NCI-H1105 (cell line): ENCODE measurements at places on chromosomes 5 and 9.
A peak's percentile ranks its signal among the peaks of the same experiment; 100 is the strongest.

DNA sequence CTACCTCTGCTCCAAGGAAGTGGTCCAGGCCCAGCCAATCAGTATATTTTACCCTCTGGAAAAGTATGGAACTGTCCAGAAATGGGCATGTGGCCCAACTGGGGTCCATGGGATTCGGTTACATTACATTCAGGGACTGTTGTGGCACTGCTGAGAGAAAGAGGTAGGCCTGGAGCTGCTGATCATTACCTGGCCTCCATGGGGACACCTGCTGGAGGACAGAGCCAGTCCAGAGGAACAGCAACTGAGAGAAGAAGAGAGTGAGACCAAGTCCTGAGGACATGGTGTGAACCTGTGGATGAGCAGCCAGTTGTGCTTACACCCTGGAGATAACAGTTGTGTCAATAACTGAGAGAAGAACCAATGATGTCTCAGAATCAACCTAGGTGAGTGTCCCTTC, 48.2 kb downstream of the HMHB1 start:
- no peak for DNase-seq

GRCh38 chr9:22307013-22307711, 139.5 kb upstream of the DMRTA1 start:
- DNase-seq: peak; percentile 39

GRCh38 chr5:102975457-102976182, 144.3 kb downstream of the GIN1 start:
- no peak for DNase-seq

- DNase-seq: no peak
Observed at GRCh38 chr5:168291964-168292785, 730 bp downstream of the WWC1 start.

DNA sequence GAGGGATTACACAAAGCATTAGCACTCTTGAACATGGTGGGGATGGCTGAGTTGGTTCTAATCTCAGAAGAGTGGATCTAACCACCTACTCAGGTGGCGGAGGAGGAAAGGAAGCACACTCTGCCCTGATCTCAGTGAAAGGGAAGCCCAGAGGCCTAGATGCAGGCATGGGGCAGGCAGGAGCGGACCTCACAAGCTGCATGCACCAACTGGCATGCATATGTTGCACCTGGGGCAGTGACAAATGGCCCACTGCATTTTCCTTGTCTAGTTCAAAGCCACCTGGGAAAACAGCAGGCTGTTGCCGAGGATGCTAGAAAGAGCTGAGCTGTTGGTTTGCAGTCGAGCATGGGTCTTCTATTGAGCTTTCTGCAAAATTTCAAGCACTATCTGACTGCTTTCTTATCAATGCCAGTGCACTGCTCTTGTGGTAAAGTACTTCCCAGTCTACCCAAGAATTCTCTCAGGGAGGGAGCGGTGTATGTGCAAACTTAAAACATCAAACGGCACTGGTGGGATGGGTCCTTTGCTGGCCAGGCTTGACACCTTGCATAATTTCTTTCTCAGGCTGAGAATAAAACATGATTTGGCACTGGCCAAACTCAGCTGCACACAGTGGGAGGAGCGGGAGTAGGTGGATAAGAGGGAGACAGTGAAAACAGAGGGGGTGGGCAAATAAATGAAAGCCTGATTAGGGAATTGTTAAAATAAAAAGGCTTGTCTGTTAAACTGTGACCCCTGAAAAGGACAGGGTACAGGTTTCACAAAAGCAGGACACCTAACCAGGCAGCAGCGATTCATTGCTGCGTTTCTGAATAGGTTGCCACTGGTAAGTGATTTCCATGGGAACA, 108.9 kb downstream of the MARCHF3 start:
- DNase-seq: no peak

DNA sequence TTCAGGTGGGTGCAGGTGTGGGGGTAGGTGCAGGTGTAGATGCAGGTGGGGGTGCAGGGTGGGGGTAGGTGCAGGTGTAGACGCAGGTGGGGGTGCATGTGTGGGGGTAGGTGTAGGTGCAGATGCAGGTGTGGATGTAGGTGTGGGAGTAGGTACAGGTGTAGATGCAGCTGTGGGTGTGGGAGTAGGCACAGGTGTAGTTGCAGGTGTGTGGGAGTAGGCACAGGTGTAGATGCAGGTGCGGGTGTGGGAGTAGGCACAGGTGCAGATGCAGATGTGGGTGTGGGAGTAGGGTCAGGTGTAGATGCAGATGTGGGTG, 94.6 kb downstream of the PHF2 start:
- DNase-seq: no peak

GRCh38 chr5:111563031-111563822, 50.9 kb upstream of the STARD4 start:
- no peak for DNase-seq

GRCh38 chr9:121275781-121276658, 8.1 kb downstream of the GSN start:
- DNase-seq: no peak

GRCh38 chr5:126961702-126962101, 68.7 kb downstream of the MARCHF3 start:
- peak; percentile 55 for DNase-seq

DNA sequence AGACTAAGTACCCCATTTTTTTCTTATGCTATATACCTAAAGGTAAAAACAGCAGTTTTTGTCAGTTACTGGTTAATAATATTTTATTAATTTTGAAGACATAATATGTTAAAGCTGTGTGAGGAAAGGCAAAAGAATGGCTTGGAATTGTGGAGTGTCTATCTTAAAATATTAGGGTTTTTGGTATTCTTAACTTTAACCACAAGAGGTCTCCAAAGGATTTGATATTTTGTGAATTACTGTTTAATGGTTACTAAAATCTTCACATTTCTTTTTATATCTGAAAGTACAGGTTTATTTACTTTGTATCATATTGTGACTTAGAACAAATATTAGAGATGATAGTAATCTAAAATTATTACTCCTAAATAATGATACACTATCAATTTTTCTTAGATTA, 32.0 kb upstream of the DHFR start:
- no peak for DNase-seq

DNA sequence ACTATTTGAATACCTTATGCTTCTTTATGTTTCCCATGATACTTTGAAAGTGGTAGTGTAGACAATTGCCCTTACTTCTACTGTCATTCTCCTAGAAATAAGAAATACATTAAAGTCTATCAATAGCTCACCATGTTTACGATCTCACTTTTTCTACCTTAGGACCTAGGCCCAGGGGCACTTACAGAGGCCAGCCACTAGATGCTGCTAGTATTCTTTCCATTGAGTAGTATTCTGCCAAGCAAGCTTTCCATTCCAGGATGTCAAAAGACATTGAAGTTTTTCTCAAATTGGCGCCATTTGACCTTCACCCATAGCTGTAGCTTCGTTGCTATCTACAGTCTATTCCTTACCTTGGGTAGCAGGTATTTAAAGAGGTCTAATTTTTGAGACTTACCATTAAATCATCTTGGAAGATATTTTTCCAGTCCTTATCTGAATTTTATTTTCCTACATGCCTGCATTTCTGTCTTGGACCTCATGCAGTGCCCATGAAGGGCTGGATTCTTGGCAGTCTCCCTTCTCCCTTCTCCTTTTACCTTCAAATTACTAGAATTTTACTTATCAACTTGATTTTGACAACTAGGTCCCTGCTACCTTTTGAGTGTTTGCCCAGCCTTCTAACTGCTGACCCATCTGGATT, 246.0 kb upstream of the NUDT12 start:
- DNase-seq: peak; percentile 25

DNA sequence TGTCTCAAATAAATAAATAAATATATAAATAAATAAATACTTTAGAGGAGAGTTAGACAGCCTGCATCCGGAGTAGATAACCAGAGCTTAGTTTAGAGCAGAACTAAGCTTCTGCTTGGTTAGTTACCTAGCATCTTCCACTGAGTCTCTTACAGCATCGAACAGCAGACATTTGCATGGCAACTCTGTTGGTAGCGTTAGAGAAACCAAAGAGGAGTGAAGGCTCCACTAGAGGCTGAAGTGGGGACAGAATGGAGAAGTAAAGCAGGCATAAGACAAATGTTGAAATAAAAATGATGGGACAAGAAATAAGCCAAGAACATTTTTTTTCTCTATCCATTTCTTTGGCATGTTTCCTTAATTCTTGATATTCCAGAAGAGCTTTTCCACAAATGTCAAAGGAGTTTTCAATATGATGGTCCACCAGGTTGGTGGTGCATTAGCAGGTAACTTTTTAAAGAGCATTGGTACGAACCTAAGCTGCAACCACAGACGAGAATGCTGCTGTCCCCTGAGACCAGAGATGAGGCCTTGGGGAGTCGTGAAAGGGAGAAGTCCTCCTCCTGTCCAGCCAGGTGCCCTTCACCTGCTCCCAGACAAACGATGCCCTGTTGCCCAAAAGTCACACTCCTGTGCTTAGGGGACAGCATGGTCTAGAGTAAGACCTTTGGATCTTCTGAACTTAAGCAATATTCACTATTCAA, 438.3 kb downstream of the DIRAS2 start:
- no peak for DNase-seq

DNA sequence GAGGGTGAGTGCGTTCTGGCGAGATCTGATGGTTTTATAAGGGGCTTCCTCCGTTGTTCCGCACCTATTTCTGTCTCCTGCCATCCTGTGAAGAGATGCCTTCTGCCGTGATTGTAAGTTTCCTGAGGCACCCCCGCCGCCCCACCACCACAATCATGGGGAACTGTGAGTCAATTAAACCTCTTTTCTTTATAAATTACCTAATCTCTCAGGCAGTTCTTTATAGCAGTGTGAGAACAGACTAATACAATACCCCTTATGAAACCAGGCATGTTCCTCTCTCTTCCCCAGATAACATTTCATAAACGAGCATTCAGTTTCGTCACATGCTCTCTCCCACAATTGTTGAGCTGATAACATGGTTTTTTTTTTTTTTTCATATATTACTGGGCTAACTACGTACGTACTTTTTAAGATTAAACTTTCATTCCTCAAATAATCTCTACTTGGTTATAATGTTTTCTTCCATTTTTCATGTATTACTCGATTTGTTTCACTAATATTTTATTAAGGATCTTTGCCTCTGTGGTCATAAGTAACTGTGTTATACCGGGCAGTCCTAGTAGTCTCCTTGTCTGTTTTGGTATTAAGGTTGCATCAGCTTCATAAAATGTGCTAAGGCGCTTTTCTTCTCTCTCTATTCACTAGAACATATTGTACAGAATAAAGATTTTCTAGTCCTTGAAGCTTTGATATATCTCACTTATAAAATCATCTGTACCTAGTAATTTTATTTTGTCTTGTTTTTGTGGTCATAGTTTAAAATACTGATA, 64.9 kb upstream of the MVB12B start:
- no peak for DNase-seq

- no peak for DNase-seq
Observed at GRCh38 chr5:34042321-34042720, 692 bp downstream of the C1QTNF3 start.

GRCh38 chr9:7784472-7784871, 15.1 kb downstream of the DMAC1 start:
- no peak for DNase-seq

GRCh38 chr5:131109540-131110255, 55.4 kb downstream of the HINT1 start:
- DNase-seq: no peak

DNA sequence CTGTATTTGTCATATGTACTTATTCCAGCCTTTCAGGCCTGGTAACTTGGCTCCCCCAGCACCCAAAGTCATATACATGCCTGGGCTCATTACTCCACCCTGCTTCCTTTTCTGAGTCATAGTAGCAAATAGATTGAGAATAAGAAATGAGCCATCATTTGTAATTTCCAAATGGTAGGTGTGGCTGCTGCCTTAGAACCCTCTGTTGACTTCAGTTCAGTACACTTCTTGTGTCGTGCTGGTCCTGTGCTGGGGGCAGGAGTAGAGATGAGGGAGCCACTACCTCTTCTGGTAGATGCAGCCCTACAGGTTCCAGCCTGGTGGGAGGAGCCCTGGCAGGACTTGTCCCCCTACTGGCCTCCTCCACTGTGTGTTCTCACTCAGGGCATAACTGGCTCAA, 11.1 kb downstream of the GM2A start:
- no peak for DNase-seq

DNA sequence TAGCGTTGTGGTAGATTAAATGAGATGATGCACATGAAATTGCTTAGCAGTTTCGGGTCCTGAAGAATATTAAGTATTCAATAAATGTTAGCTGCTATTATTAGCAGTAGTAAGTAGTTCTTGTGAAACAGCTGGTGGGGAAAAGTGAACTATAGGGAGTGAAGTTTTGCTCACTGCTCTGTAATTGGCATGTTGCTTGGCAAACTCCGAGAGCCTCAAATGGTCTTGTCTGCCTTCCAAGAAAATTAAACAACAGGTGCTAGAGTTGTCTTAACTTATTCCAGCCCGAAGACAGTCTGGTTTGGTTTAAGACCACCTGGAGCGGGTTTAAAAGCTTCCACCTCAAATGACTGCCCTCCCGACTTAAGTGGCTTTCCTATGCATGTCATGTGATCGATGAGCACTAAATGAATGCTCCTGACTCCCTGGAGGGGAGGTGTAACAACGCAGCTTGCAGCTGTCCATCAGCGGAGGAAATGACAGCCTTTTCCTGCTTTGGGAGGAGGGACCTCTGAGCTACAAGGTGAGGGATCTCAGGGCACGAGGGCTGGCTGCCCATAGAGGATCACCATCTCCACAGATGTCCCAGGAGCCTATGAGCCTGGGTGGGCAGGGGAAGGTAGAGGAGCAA, 202.9 kb upstream of the PANK3 start:
- peak; percentile 47 for DNase-seq

DNA sequence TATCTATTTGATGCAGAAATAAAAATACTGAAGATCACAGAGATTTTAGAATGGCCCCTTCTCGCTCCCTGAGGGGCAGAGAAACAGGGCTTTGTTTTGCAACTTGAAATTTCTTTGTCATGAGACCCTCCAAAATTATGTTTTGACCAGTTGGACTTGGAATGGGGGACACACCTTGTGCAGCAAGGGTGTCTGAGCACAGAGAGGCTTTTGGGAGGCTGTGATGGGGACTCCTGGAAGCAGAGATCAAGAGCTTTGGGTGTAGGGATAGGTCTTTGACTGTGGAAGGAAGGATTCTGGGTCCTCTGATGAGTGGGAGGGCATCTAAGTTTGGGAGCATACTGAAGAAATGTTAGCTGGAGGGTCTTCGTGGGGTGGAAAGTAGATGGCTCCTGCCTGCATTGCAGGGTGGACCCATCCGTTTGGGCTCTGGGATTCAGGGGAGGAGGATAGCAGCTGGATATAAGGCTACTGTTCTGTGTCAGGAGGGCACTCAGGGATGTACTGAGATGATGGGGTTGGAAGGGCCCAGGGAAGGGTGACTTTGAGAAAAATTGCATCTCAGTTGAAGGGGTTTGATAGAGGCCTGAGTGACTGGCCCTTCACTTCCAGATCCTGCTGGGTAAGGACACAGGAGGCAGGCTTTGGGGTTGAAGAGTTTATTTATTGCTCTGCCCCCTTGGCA, 1.8 kb upstream of the MYORG start:
- no peak for DNase-seq

DNA sequence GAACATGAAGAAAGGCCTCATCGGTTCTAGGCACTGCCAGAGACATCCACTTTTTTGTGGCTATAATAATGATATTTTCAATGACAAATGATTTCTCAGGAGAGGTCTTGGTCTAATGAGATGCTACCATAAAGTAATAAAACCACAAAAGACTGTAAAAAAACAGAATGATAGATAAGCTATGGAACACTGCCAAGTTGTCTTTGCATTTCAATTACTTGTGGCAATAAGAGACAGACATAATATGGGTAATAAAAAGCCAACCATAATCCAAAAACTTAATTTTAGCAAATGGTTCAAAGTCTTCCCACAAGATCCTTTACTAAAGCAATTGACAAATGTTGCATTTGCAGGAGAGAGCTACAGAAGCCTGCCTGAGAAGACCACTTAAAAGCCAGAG, 292.5 kb downstream of the ATPSCKMT start:
- no peak for DNase-seq

GRCh38 chr9:133862585-133863256, 124.6 kb upstream of the SARDH start:
- DNase-seq: no peak
